ENCODE measurements at places on chromosomes 2 and 18.

- H3K27ac ChIP-seq = no peak overlapping the region
- no peak for DNase-seq
- H3K4me1 ChIP-seq = peaks cover 17% of the 10 kb centered on the region
- H3K27me3 ChIP-seq = no peaks in the 10 kb centered on the region
Measured at GRCh38 chr2:190311893-190312634, 7.6 kb downstream of the HIBCH start.

DNA sequence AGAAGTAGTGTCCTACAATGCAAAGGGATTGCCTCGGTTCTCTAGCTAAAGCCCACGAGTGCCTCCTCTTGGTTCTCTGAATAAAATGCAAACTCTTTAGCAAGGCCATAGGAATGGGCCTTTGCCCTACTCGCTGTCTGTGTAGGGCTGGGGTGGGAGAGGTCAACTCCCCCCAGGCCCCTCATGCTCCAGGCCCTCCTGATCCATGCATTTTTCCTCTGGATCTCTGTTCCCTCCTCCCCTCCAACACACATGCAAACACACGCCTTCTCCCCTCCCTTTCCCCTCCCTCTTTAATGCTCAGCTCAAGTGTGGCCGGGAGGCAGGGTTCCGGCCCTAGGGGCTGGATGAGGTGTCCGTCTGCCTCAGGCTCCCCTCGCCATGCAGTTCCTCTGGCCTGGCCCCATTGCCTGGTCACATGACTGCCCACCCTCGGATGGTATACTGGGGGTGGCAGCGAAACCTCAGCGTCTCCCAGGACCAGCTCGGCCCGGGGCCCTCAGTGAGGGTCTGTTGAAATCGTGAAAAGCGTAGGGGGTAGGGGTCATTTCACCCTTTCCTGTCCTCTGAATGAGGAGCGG lies 14.9 kb upstream of the KLF11 start:
- no peak overlapping the region for H3K27ac ChIP-seq
- DNase-seq = no peak
- peaks cover 14% of the 10 kb centered on the region for H3K4me1 ChIP-seq

GRCh38 chr2:237097911-237098702 lies 12.4 kb downstream of the COPS8 start:
- no peak overlapping the region for H3K4me3 ChIP-seq
- no peaks in the 10 kb centered on the region for H3K27me3 ChIP-seq
- H3K4me1 ChIP-seq = no peaks in the 10 kb centered on the region
- H3K27ac ChIP-seq = no peak overlapping the region
- no peak for DNase-seq

- no peaks in the 10 kb centered on the region for H3K36me3 ChIP-seq
- no peak overlapping the region for H3K27ac ChIP-seq
- H3K4me3 ChIP-seq = no peak overlapping the region
- DNase-seq = no peak
- H3K4me1 ChIP-seq = no peaks in the 10 kb centered on the region
Measured at GRCh38 chr18:62988471-62988870, 273.1 kb downstream of the PHLPP1 start.

- no peak for DNase-seq
- H3K4me3 ChIP-seq = no peak overlapping the region
Measured at GRCh38 chr2:228688007-228688645, 506.6 kb upstream of the SPHKAP start.

DNA sequence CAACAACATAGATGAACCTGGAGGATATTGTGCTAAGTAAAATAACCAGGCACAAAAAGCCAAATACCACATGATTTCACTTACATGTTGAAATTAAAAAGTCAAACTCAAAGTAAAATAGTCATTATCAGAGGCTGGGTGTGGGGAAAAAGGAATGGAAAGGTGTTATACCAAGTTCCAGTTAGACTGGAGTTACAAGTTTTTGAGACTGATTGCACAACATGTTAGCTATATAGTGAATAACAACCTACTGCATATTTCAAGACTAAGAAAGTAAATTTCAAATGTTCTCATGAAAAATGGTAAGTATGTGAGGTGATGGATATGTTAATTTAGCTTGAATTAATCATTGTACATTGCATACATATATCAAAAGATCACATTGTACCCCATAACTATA lies 116.8 kb upstream of the HNMT start:
- H3K27me3 ChIP-seq = no peaks in the 10 kb centered on the region
- no peaks in the 10 kb centered on the region for H3K36me3 ChIP-seq
- H3K27ac ChIP-seq = no peak overlapping the region

GRCh38 chr2:119698246-119698645 lies 19.2 kb downstream of the TMEM177 start:
- no peak for DNase-seq

Measured in activated T-helper 2 cell treated with anti-CD3 and anti-CD28 coated beads, Interferon-gamma antibody, Interleukin-2, Interleukin-4, amounts not matched to agents 10 μg/mL and 5 μg/mL and 100 μg/mL, durations not matched to agents 14 hours and 24 hours and 36 hours (primary cell).